ENCODE measurements at places on chromosomes 7 and 10. TPM values are rescaled to one million over a fixed set of nuclear protein-coding genes. Genes with fewer than 3 reads are reported as not detected.

Gene H2BK1
- not detected for total RNA-seq

Gene AVPI1
- total RNA-seq, result 7.4 TPM

Gene ACTA2
- 2.4 TPM for total RNA-seq

Gene MBL2
- total RNA-seq, result not detected

Gene TRPV5
- total RNA-seq, result not detected

Gene PPP1R3A
- total RNA-seq, result not detected

Gene MAGI2
- 26.4 TPM for total RNA-seq

Gene MRPS33
- 23.1 TPM for total RNA-seq

Gene AQP1
- total RNA-seq, result 0.28 TPM

GRCh38 chr10:132309471-132309865 lies 1.7 kb upstream of the STK32C start:
- no peak overlapping the region for H3K27ac ChIP-seq
- no peaks in the 10 kb centered on the region for H3K4me1 ChIP-seq
- H3K4me3 ChIP-seq, result no peak overlapping the region
- H3K36me3 ChIP-seq, result peaks cover 4% of the 10 kb centered on the region
- peaks cover 42% of the 10 kb centered on the region for H3K27me3 ChIP-seq

DNA sequence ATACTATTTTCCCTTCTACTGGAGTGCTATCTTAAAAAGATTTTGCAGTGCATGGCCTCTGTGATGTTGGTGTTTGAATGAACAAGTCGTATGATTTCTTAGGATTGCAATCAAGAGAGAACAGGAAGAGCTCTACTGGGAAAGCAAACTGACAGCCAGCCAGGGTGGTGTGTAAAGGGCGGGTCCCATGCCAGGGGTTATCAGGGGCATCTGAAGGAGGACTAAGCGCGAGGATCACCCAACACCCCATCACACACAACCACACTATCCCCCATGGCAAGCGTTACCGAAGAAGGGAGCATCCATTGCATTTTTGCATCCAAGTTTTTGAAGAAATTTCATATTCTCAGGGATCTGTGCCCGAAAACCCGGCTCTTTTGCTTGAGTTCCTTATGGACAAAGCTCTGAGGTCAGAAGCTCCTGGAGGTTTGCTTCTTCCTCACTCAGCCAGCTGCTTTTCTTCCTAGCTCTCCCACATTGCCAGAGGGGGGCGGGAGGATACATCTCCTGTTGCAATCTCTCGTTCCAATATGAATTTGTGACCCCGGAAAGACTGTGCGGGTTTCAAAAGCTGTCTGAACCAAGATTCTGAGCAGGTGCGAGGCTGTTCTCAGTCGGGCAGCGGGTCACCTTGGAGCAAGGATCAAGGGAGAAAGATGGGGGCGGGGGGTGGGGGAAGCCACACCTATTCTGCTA lies 5.2 kb downstream of the NEUROD6 start:
- peak overlapping the region; percentile 70 for H3K4me3 ChIP-seq
- no peaks in the 10 kb centered on the region for H3K36me3 ChIP-seq
- DNase-seq, result no peak
- no peak overlapping the region for H3K27ac ChIP-seq

GRCh38 chr10:97939446-97939990 lies 89.9 kb downstream of the GOLGA7B start:
- no peak for DNase-seq
- no peaks in the 10 kb centered on the region for H3K27me3 ChIP-seq
- H3K4me3 ChIP-seq, result no peak overlapping the region
- no peaks in the 10 kb centered on the region for H3K4me1 ChIP-seq

DNA sequence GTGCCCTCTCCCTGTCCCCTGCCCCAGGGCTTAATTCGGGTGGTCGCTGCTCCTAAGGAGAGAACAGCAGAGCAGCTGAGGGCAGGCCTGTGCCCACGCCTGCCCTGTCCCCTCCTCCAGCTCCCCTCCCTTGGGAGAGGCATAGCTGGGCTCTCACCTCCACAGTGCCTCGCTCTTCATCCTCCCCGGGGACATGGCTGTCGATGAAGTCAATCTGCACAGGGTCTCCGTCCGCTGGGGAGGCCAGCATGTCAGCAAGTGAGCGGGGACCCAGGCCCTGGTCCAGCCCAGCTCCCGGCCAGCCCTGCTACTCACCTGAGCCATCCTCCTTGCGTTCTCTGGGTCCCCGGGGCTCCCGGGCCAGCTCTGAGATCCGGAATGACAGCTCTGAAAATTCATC lies 3.8 kb upstream of the SAP25 start:
- no peak for DNase-seq
- no peak overlapping the region for H3K27ac ChIP-seq
- no peak overlapping the region for H3K4me3 ChIP-seq
- H3K4me1 ChIP-seq, result peaks cover 2% of the 10 kb centered on the region
- H3K27me3 ChIP-seq, result no peaks in the 10 kb centered on the region

DNA sequence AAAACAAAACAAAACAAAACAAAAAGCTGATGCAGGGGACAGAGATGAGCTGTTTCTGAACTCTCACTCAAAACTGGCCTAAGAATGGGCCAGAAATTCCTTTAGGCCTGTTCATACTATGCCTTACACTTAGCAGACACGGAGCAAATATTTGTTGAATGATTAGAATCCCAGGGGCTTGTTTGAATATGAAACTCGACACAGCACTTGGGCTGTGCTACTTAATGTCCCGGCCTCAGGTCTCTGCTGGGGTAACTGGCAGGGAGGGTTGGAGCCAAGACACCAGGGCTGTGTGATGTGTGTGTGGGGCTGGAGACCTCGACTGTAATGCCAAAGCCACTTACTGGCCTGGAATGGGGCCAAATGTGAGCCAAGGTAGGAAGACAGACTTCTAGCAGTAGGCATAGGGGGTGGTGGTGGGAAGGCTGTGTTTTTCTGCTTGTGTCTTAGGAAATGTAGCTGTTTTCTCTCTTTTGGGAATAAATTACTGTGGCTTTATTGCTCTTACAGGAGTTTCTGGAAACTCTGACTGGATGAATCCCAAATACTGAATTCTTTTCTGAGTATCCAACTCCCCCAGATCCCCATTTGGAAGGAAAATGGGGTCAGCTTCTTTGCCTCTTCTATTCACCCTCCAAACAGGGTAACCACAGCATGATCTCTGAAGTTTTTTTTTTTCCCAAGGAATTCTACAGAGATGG lies 66.7 kb downstream of the EMX2 start:
- no peak for DNase-seq
- H3K27ac ChIP-seq, result no peak overlapping the region
- H3K4me3 ChIP-seq, result no peak overlapping the region

DNA sequence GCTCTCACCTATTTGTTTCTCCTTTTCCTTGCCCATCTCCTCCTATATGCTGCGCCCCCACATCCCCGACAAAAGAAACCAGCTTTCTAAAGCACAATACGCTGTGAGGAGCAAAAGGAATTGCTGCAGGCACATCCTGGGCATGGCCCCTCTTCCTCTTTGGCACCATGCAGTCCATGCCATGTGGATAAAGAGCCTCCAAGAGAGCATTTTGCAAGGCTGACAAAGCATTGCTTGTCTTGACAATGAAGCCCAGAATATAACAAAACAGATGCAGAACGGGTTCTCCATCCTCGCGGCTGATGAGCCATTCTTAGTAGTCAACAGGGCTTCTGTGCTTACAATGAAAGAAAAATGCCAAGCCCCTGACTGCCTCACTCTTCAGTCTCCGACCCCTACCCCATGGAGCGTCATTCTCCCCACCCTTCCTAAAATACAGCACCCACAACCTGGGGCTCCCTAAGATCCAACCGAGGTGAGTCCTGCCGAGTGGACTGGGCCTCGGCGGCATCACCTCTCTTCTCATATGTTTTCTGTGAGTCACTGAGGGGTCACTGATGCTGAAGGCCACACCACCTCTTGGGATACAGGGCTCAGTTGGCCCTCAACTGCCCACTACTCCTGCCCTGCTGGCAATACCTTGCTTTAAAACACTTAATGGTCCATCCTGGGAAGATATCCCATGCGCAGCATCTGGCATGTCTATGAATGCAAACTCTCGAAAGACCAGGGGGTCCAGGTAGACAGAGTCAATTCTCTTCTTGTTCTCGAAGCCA lies 47.5 kb downstream of the GSDME start:
- no peak for DNase-seq
- H3K27me3 ChIP-seq, result no peaks in the 10 kb centered on the region
- no peak overlapping the region for H3K4me3 ChIP-seq
- no peaks in the 10 kb centered on the region for H3K36me3 ChIP-seq
- no peaks in the 10 kb centered on the region for H3K4me1 ChIP-seq

DNA sequence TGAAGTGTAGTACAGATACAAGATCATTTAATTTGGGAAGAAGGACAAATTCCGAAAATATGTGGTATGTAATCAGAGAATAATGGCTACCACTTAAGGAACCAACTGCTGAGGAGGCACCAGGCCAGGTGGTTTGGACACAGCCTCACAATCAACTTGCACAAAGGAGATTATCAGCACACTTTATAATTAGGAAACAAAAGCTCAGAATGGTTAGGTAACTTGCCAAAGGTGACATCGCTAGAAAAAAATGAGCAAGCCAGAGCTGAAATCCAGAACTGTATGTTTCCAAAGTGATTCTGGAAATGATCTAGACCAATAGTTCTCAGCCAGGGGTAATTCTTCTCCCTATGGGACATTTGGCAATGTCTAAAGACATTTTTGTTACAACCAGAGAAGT lies 36.6 kb downstream of the ERCC6 start:
- no peak for DNase-seq
- H3K4me3 ChIP-seq, result no peak overlapping the region
- no peak overlapping the region for H3K27ac ChIP-seq
- no peaks in the 10 kb centered on the region for H3K36me3 ChIP-seq

- DNase-seq, result no peak
- H3K27ac ChIP-seq, result no peak overlapping the region
- H3K27me3 ChIP-seq, result no peaks in the 10 kb centered on the region
- peak overlapping the region; percentile 86 for H3K4me3 ChIP-seq
- H3K36me3 ChIP-seq, result no peaks in the 10 kb centered on the region
- H3K4me1 ChIP-seq, result peaks cover 35% of the 10 kb centered on the region
These were observed 1.3 kb downstream of the PTPRZ1 start for GRCh38 chr7:121874298-121874697.

DNA sequence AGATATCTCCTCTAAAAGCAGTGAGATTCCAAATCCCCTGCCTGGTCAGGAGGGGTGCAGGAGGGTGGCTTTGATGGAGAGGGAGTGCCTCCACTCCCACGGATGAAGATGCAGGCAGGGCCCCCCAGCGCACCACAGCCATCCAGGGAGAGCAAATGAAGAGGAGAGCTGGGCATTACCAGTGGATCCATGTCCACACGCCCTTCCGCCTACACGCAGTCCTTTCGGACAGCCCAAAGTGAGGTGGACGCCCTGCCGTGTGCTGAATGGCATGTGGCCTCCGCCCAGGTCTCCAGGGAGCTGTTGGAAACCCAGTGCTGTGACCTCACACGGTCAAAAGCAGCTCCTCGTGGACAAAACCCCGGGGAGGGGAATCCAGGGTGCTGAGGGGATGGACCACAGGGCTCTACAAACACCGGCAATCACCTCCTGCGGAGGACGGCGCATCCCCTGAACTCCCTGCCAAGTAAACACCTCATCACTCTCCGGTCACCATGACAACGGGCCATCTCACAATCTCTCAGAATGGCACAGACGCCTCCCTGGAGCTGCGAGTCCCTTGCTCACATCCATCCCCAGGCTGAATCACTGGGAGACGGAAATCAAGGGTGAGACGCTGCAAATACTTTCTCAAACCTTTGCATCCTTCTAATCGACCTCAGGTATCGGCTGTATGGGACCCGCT lies 35.0 kb upstream of the DNAAF5 start:
- no peak overlapping the region for H3K4me3 ChIP-seq
- peaks cover 10% of the 10 kb centered on the region for H3K36me3 ChIP-seq
- no peak overlapping the region for H3K27ac ChIP-seq
- no peak for DNase-seq
- H3K27me3 ChIP-seq, result no peaks in the 10 kb centered on the region
- no peaks in the 10 kb centered on the region for H3K4me1 ChIP-seq

- no peaks in the 10 kb centered on the region for H3K4me1 ChIP-seq
- no peaks in the 10 kb centered on the region for H3K36me3 ChIP-seq
- H3K27ac ChIP-seq, result no peak overlapping the region
- no peak for DNase-seq
- no peaks in the 10 kb centered on the region for H3K27me3 ChIP-seq
These were observed 13.4 kb upstream of the ARL4A start for GRCh38 chr7:12674053-12674452.

DNA sequence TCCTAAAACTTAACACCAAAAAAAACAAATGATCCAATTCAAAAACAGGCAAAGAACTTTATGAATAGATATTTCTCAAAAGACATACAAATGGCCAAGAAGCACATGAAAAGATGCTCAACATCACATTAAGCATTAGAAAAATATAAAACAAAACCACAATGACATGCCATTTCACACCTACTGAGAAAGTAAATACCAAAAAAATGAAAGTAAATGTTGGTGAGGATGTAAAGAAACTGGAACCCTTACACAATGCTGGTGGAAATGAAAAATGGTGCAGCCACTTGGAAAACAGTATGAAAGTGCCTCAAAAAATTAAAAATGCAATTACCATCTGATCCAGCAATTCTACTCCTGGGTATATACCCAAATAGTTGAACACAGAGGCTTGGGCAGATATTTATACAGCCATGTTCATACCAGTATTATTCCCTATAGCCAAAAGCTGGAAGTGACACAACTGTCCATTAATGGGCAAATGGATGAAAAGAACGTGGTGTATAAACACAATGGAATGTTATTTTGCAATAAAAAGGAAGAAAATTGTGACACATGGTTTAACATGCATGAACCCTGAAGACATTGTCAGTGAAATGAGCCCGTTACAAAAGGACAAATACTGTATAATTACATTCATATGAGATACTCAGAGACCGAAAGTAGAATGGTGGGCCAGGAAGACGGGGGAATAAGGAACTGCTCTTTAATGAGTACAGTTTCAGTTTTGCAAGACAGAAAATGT lies 89.0 kb downstream of the JMJD1C start:
- no peaks in the 10 kb centered on the region for H3K27me3 ChIP-seq
- no peak for DNase-seq
- 0 out of 2 replicates have a peak, but pooled peaks cover 4% of the 10 kb centered on the region for H3K4me1 ChIP-seq
- H3K36me3 ChIP-seq, result no peaks in the 10 kb centered on the region

DNA sequence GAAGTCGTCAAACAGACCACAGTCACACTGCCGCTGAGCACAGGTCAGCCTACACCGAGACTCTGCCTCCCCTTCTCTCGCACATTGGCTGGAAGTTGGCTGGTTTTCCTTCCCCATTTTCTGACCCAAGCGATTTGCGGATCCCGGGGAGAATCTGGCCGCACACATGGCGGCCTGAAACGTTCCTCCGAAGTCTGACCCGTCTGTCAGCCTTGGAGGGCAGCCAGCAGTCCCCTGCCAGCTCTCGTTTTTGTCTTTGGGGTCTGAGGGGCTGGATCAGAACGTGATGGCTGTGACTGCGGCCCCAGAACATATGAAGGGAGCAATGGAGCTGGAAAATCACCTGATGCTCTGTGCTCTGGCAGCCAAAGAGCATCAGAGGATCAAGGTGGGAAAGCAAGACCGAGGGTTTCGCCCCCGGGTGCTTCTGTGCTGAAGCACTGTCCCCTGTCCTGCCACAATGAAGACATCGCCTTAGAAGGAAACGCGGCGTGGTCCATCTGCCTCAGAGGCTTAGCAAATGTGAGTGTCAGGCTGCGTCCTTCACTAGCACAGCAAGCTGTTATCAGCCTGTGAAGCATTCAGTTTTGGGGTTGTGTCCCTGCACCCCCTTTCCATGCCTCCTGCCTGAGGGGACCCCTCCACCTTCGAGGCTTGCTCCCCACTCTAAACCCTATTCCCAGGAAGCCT lies 119.3 kb upstream of the SHH start:
- no peak overlapping the region for H3K4me3 ChIP-seq
- no peak overlapping the region for H3K27ac ChIP-seq
- no peaks in the 10 kb centered on the region for H3K36me3 ChIP-seq
- no peaks in the 10 kb centered on the region for H3K27me3 ChIP-seq
- DNase-seq, result no peak
- no peaks in the 10 kb centered on the region for H3K4me1 ChIP-seq

All from GM23338 (cell line).